ENCODE measurements at places on chromosomes 13 and 19. TPM values are rescaled to one million over a fixed set of nuclear protein-coding genes. Genes with fewer than 3 reads are reported as not detected.

DNA sequence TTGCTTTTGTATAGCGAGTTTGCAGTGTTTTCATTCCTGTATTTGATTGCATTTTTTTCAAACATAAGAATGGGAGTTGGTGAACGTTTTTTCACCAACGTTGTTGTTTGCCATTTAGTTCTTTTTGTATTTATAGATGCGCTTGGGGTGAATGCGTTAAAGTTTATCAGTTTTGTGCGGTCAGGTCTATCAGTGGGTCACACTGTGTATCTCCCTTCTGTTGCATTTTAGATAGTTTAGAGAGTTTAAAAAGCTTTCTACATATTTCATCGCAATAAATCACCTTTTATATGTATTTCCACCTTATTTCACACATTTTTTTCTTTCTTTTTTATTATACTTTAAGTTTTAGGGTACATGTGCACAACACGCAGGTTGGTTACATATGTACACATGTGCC lies 16.4 kb downstream of the OR7A5 start:
- no peak for DNase-seq

DNA sequence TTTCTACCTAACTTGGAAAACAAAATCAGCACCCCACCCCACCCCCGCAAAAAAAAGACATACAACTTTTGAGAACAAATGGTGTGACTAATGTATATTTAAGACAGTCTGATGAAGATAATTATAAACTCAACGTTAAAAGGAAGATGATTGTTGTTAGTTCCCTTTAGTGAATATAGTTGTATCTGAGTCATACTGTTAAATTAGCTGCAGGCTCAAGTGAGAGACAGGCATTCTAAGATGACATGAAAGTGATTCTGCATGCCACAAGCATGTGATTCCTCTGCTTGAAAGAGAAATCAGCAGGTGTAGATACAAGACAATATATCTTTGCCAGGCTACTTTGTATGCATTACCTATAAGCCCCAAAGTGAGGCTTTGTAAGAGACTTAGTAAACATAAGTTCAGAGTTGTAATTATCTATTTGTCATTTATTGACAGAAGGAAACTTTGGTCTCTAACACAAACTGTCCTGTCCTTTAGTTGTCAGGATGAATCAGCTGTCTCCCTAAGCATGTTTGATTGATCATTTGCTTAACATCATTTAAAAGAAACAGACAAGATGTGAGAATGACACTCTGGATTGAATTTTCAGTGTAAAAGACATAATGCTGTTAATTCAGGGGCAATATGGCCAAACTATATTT lies 319.4 kb upstream of the HTR2A start:
- DNase-seq: no peak

GRCh38 chr19:38728752-38729541 lies 15.3 kb downstream of the CAPN12 start:
- DNase-seq: no peak

DNA sequence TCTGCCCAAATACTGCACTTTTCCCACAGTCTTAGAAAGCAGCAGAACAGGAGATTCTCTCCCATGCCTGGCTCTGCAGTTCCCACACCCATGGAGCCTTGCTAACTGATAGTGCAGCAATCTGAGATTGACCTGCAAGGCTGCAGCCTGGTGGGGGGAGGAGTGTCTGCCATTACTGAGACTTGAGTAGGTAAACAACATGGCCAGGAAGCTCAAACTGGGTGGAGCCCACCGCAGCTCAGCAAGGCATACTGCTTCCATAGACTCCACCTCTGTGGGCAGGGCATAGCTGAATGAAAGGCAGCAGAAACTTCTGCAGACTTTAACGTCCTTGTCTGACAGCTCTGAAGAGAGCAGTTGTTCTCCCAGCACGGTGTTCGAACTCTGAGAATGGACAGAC lies 358.5 kb upstream of the PCDH9 start:
- DNase-seq: no peak

The IQCN gene
- 3.1 TPM for total RNA-seq

The LCP1 gene
- total RNA-seq: 33.9 TPM

The KLK1 gene
- not detected for total RNA-seq

GRCh38 chr19:33705090-33705847 lies 83.5 kb downstream of the CHST8 start:
- DNase-seq: no peak

The CYP4F11 gene
- 37.9 TPM for total RNA-seq

The EBI3 gene
- 0.35 TPM for total RNA-seq

DNA sequence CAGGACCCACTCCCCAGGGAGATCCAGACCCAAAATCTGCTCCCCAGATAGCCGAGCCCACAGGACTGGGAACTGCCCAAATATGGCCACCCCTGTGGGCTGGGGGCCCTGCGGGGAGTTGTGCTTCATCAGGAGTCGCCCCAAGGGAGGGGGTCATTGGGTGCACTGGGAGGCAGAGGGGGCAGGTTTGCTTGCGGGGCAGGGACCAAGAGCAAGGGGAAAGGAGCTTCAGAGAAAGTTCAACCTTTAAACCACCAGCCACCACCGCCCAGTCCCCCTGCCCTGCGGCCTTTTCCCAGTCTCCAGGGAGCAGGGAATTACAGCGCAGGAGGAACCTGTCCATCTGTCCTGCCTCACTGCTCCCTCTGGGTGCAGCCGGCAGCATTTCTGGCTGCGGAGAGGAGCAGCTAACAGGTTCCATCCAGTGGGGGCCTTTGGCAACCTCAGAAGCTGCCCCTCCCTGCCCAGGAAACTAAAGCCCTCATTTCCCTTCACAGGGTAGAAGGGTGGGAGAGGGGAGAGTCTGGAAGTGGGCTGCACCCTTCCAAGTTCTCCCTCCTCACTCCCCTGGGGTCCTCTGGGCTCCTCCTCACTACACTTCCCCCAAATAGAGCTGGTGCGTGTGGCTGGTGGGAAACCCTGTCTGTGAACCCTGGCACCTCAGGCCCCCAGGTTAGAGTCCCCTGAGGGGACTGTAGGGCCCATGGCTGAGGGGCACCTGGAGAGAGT lies 13.8 kb upstream of the ASF1B start:
- no peak for DNase-seq

DNA sequence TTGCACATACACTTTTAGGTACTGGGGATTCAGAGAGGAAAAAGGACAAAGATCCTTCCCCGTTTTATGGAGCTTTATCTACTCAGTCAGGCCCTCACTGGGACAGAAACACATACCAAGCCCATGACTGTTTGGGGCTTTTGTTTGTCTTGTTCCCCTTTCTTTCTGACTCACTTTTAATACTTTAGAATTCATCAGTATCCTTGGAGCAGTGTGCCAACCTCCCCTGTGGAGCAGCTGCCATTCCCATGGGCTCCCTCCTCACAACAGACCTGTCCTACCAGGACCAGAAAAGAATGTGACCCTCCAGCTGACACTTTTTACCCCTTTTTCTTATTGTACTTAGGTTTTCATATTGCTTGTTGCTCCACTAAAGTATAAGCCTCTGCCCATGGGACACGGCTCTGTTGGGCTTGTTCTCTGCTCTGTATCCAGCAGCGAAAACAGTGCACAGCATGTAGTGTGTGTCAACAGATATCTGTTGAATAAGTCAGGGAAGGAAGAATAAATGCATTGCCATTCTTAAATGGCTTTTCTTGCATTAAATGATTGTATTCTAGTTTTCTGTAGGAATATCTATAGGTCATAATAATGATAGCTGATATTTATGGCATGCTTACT lies 431.1 kb downstream of the EFNB2 start:
- DNase-seq: no peak

DNA sequence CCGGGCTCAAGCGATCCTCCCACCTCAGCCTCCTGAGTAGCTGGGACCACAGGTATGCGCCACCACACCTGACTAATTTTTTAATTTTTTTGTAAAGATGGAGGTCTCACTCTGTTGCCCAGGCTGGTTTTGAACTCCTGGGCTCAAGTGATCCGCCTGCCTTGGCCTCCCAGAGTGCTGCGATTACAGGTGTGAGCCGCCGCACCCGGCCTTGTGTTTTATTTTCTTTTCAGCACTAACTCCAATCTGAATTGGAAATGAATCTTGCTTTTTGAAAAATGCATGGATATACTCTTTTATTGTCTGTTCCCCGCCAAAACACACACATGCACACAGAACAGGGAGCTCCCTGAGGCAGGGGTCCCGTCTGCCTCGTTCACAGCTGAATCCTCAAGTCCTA lies 1.3 kb upstream of the ISOC2 start:
- no peak for DNase-seq

DNA sequence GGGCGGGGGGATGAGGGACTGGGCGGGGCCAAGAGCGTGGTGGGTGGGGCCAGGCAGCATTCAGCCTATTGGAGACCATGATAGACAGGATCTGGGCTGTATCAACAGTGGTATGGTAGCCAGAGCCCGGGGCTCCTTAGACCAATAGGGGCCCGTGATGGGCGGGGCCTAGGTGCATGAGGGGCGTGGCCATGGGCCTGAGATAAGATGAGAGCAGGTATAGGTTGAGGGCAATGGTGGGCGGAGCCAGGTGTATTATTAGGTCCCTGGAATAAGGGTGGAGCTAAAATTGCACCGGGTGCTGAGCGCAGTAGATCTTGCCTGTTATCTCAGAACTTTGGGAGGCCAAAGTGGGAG lies 5.3 kb downstream of the ABCA7 start:
- no peak for DNase-seq

DNA sequence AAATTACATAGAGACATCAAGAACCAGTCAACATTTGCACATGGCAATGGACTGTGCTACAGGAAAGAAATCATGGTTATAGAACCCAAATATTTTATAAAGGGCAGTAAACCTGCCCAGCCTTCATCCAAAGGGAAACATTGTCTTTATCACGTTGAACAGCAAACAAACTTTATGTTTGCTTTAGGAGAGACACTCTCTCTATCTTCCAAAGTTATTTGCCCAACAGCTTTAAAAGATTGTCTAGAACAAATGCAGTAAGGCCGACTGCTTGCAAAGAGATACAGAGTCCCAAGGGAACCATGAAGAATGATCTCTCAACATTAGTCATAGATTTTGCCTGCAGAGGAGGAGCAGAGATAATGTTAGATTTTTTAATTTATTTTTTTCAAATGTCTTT lies 1323.5 kb upstream of the SLC10A2 start:
- DNase-seq: no peak

Measured in esophagus squamous epithelium (tissue), 5 donors.